ENCODE measurements at places on chromosomes 5 and 9. TPM values are rescaled to one million over a fixed set of nuclear protein-coding genes. Genes with fewer than 3 reads are reported as not detected.

SLC45A2 gene
- not detected for total RNA-seq

IL9 gene
- total RNA-seq, result not detected

ADGRV1 gene
- total RNA-seq, result 1.4 TPM

CCIN gene
- total RNA-seq, result 0.50 TPM

CCDC180 gene
- total RNA-seq, result 1.9 TPM

- H3K27ac ChIP-seq, result no peak overlapping the region
- H3K4me1 ChIP-seq, result peaks cover 38% of the 10 kb centered on the region
- H3K27me3 ChIP-seq, result no peaks in the 10 kb centered on the region
- DNase-seq, result no peak
- H3K36me3 ChIP-seq, result no peaks in the 10 kb centered on the region
These were observed 166.1 kb downstream of the MACROH2A1 start for GRCh38 chr5:135232958-135233357.

DNA sequence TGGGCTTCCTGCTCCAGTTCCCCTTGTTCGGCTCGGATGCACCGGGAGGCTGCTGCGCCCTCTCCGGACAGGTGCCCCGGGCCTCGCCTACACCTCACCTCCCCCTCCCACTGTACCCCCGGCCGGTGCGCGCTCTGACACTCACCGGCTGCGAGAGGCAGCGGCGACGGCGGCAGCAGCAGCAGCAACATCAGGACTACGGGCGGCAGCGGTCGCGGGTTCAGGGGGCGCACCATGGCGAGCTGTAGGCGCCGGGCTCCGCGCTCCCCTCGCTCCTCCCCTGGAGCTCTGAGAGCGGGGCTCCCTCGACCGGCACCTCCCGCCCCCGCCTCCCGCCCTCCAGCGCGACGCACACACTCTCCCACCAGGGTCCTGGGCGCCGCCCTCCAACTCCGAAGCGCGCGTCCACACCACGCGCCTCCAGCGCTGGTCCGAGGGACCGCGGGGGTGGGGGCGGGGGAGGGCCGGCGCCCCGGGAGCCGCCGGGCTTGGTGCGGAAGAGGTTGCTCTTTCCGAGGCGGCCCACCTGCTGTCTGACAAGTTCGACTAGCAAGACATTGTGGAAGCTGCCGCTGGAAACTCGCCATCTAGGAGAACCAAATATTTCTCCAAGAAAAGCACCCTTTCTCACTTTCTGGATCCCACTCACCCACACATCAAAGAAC lies at the start of gene GFRA3:
TSS of gene GFRA3 (minus strand) at position 433 of the 665 bp plus-strand sequence. CDS start at position 236, 197 bp downstream.
- peaks cover 29% of the 10 kb centered on the region for H3K27me3 ChIP-seq
- peaks cover 9% of the 10 kb centered on the region for H3K4me1 ChIP-seq
- peak within 1 kb of the TSS; percentile 55 for H3K4me3 ChIP-seq
- no peaks in the 10 kb centered on the region for H3K36me3 ChIP-seq
- DNase-seq, result no peak
- peak within 1 kb of the TSS; percentile 44 for H3K27ac ChIP-seq

DNA sequence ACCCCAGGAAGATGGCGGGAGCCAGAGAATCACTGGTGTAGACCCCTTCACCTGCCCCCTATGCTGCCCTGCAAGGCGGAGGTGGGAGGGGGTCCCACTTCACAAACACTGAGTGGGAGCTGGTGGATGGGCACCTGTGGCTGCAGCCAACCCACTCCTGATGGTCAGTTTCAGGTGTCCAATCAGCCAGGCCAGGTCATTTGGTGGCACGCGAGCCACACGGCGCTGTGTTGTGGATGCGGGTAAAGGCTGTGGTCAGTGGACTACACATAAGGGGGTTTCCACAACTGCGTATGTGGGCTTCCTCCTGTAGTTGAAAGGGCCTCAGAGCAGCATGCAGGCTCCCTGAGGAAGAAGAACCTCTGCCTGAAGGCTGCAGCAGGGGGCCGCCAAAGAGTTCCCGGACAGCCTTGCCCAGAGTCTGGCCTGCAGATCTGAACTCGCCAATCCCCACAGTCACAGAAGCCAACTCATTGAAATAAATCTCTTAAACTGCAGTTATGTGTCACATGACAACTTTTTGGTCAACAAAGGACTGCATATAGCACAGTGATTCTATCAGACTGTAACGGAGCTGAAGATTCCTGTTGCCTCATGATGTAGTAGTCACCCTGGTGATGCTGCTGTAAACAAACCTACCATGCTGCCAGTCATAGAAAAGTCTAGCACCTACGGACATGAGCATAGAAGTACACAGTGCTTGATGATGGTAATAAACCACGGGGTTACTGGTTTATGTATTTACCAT lies 284.7 kb upstream of the IRX2 start:
- H3K27me3 ChIP-seq, result no peaks in the 10 kb centered on the region
- no peak overlapping the region for H3K27ac ChIP-seq
- H3K4me3 ChIP-seq, result no peak overlapping the region
- H3K36me3 ChIP-seq, result no peaks in the 10 kb centered on the region
- DNase-seq, result no peak

DNA sequence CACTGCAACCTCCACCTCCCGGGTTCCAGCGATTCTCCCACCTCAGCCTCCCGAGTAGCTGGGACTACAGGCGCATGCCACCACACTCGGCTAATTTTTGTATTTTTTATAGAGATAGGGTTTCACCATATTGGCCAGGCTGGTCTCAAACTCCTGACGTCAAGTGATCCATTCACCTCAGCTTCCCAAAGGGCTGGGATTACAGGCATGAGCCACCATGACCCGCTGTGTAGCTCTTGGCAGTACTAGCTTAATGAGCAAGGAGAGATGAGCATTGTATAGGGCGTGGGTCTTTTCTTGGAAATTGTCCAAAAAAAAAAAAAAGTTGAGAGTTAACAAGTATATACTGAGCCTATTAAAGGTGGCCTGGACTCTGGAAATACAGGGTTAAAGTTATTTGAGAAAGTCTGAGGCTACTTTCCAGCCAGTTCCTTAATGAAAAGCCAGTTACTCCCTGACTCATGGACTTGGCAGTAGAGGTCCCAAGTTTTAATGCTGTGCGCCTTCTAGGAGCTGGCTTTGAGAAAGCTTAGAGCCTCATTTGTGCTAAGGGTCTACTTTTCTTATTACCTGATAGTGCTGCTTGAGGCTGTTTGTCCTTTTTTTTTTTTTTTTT lies 4.2 kb upstream of the FGF18 start:
- no peak overlapping the region for H3K27ac ChIP-seq
- H3K4me1 ChIP-seq, result peaks cover 30% of the 10 kb centered on the region
- H3K36me3 ChIP-seq, result no peaks in the 10 kb centered on the region
- H3K4me3 ChIP-seq, result no peak overlapping the region
- peaks cover 16% of the 10 kb centered on the region for H3K27me3 ChIP-seq

DNA sequence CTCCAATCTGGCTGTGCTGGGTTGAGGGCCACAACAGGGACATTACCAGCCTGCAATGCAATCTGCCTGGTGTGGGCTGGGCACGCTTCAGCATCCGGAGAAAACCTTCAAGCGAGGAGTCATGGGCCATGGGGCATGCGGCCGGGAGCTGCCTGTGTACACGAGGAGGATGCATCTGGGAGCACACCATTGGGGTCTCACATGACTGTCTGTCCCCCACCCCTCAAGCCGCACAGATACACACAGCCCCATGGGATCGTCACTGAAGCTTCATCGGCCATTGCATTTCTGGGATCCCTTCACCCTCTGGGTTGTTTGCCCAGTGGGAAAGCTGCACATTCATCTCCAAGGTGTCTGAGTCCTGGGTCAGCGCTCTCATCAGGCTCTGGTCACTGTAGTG lies 9.9 kb downstream of the LCN1 start:
- H3K4me3 ChIP-seq, result no peak overlapping the region
- H3K27ac ChIP-seq, result no peak overlapping the region

DNA sequence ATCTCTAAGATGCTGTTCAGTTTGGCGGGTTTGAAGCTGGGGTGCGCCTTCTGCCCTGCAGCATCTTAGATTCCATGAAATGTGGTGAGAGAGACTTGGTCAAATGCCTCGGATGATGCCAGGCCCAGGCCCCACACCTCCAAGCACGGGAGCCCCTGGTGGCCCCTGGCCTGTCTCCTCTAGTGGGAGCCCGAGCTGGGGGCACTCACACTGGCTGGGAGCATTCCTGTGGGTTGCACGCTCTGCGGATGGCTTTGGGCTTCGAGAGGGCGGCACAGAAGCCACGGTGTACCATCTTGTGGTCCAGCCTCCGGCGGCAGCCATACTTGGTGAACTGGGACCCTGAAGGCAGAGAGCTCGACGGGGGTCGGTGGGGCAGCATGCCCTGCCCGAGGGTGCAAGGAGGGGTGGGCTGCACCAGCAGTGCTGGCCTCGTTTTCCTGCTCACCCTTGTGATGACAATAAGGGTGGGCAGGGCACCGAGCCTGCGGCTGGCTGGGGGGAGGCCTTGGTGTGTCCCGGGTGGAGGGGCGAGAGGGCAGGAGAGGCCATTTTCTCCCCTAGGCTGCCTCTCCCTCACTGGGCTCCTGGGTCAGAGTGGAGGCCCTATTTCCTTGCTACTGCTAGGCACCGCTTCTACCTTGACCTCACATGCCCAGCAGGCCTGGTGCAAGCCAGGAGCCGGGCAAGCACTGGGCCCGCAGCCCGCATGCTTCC lies 65.8 kb downstream of the ZNF354C start:
- no peak for DNase-seq
- H3K36me3 ChIP-seq, result peaks cover 43% of the 10 kb centered on the region
- H3K4me1 ChIP-seq, result no peaks in the 10 kb centered on the region
- no peaks in the 10 kb centered on the region for H3K27me3 ChIP-seq
- no peak overlapping the region for H3K4me3 ChIP-seq

GRCh38 chr9:107698779-107699178 lies 209.2 kb upstream of the KLF4 start:
- H3K27ac ChIP-seq, result no peak overlapping the region
- no peak for DNase-seq
- H3K4me1 ChIP-seq, result no peaks in the 10 kb centered on the region
- H3K27me3 ChIP-seq, result no peaks in the 10 kb centered on the region
- H3K4me3 ChIP-seq, result no peak overlapping the region

GRCh38 chr5:110838961-110839360 lies 100.2 kb downstream of the SLC25A46 start:
- no peak overlapping the region for H3K27ac ChIP-seq
- H3K4me3 ChIP-seq, result no peak overlapping the region
- H3K27me3 ChIP-seq, result no peaks in the 10 kb centered on the region

GRCh38 chr5:31131381-31131891 lies 62.0 kb upstream of the CDH6 start:
- H3K4me3 ChIP-seq, result no peak overlapping the region
- peak; percentile 8 for DNase-seq
- H3K27me3 ChIP-seq, result no peaks in the 10 kb centered on the region

DNA sequence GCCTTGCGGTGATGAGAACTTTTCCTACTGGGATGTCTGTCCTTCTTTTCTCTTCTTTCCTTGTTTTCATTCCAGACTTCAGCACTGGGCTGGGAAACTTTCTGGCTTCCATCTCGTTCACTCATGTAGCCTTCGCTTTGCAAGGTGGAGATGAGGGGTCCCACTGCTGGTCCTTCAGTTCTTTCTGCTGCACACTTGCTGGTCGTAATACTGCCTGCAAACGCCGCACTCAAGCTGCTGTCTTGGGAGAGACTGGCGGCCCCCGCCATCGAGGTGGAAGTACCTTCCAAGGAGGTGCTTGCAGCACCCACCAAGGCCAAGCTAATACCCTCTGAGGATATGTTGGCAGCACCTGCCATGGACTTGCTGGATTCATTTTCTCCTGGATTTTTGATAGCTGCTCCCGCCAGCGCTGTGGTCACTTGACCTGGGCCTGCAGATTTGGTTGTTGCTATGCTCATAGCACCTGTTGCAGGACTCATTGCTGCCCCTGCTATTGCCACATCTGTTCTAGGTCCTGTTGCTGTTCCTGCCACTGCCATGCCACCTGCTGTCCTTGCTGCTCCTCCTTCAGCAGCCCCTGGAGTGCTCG lies 3.0 kb downstream of the GARIN3 start:
- no peak overlapping the region for H3K27ac ChIP-seq
- H3K27me3 ChIP-seq, result no peaks in the 10 kb centered on the region
- DNase-seq, result peak; percentile 68
- H3K4me3 ChIP-seq, result no peak overlapping the region
- H3K36me3 ChIP-seq, result no peaks in the 10 kb centered on the region

GRCh38 chr5:36637101-36637500 lies 30.7 kb downstream of the SLC1A3 start:
- no peak overlapping the region for H3K4me3 ChIP-seq
- peaks cover 3% of the 10 kb centered on the region for H3K36me3 ChIP-seq

- H3K27me3 ChIP-seq, result no peaks in the 10 kb centered on the region
- no peak for DNase-seq
- H3K4me3 ChIP-seq, result no peak overlapping the region
- H3K27ac ChIP-seq, result no peak overlapping the region
- H3K4me1 ChIP-seq, result no peaks in the 10 kb centered on the region
These were observed 415.4 kb downstream of the KDM4C start for GRCh38 chr9:7173139-7173538.

GRCh38 chr5:2883771-2884170 lies 132.3 kb upstream of the IRX2 start:
- H3K4me3 ChIP-seq, result no peak overlapping the region
- no peaks in the 10 kb centered on the region for H3K4me1 ChIP-seq
- H3K27me3 ChIP-seq, result no peaks in the 10 kb centered on the region
- peak; percentile 29 for DNase-seq

DNA sequence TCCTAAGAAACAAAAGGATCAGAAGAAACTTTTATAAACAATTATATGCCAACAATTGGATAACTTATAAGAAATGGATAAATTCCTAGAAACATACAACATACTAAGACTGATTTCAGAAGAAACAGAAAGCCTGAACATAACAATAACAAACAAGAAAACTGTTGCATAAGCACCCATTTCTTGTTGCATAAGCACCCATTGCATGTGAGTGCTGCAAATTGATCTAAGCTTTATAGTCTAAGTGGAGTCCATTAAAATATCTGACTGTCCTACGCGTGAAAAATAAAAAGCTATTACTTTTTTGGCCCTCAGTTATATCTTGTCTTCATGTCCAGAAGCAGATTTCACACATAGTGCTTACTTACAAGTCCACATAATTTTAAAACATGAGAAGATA lies 19.3 kb downstream of the TYRP1 start:
- no peak overlapping the region for H3K4me3 ChIP-seq
- no peaks in the 10 kb centered on the region for H3K4me1 ChIP-seq
- no peak for DNase-seq
- no peak overlapping the region for H3K27ac ChIP-seq
- no peaks in the 10 kb centered on the region for H3K36me3 ChIP-seq

GRCh38 chr5:65790371-65791163 lies 68.6 kb downstream of the NLN start:
- H3K27me3 ChIP-seq, result no peaks in the 10 kb centered on the region
- H3K4me3 ChIP-seq, result no peak overlapping the region
- no peak overlapping the region for H3K27ac ChIP-seq
- peaks cover 13% of the 10 kb centered on the region for H3K36me3 ChIP-seq

- H3K36me3 ChIP-seq, result no peaks in the 10 kb centered on the region
- H3K4me3 ChIP-seq, result peak overlapping the region; percentile 48
- no peaks in the 10 kb centered on the region for H3K27me3 ChIP-seq
- DNase-seq, result no peak
- peaks cover 80% of the 10 kb centered on the region for H3K4me1 ChIP-seq
- H3K27ac ChIP-seq, result peak overlapping the region; percentile 78
These were observed 8.2 kb downstream of the TENT4A start for GRCh38 chr5:6721442-6721841.

Measured in esophagus muscularis mucosa (tissue), 4 donors.